ENCODE measurements at places on chromosomes 2 and 18. TPM values are rescaled to one million over a fixed set of nuclear protein-coding genes. Genes with fewer than 3 reads are reported as not detected.

Gene ANKRD39
- total RNA-seq: 5.3 TPM

DNA sequence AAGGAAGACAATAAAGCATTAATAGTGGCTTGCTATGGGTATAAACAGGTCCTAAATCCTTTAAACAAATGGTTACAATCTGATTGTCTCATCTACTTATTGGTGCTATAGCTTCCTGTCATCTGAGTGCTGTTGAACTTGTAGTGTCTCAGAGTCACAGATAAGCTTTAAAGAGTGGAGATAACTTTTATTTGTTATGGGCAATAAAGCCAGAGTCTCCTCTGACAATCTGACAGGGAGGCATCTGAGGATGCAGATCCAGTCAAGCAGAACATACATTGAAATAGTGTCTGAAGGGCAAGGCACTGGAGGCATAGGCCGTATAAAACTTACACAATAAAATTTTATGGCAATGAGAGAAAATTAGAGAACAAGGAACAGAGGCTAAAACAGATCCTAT, 1132.4 kb upstream of the CDH2 start:
- DNase-seq: no peak

- DNase-seq: peak; percentile 42
Observed at GRCh38 chr2:62221141-62221540, 25.2 kb downstream of the B3GNT2 start.

Gene MYO3B
- total RNA-seq: 0.50 TPM

DNA sequence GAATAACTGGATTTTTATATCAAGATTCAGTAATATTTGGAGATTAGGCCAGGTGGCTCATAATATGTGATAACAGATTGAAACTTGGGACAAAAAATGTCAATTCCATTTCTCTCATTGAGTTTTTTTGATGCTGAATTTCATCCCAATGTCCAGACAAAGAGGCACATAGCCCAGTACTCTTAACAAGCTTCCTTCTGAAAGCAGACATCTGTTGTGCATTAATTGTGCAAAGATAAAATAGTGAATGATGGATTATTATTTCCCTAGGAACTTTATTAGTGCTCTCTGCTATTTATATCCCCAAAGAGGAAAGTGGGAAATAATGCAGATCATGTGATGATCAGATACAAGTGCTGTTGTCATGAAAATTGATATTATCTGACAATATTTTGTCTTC, 234.1 kb downstream of the CCDC102B start:
- no peak for DNase-seq

DNA sequence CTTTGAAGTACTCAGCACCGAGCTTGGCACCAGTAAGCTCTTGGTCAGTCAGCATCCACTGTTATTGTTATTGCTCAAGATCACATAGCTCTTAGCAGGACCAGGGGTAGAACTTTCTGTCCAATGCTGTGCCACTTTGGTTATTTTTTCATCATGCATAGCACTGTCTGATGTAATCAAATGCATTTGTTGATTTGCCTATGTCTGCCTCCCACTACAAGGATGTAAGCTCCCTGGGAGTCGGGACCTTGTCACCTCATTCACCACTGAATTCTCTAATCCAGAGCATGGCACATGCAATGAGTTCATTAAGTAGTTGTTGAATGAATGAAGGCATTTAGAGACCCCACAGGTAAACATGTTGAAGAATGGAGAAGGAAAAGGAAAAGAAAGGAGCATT, 29.0 kb upstream of the DLX1 start:
- no peak for DNase-seq

DNA sequence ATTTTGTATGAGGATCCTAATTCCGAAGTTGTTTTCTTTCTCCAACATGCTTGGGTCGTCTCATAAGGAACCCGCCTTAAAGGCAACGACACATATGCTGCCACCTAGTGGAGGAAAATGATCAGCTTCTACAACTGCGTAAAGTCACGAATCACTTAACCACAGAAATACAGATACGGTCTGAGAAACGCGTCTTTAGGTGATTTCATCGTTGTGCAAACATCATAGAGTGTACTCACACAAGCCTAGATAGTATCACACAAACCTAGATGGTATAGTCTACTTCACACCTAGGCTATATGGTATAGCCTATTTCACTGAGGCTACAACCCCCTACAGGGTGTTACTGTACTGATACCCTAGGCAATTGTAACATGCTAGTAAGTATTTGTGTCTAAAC, 13.1 kb downstream of the GNLY start:
- DNase-seq: peak; percentile 95

Gene ITGB6
- total RNA-seq: not detected

DNA sequence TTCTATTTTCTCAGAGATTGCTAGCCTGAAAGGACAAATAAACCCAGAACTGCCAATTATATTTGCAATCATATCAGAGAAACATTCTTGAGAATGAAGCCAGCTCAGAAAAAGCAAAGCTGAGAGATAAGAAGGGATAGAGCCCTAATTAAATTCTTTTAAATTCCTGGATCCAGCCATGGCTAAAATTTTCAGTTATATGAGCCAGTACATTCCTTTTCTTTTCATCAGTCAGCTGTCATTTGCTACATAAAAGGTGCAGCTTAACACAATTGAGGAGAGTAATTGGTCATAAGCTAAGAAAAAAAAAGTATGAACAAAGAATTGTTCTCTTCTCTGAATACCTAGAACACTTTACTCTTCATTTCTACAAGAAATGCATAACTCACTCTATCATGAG, 303.5 kb upstream of the FIGN start:
- DNase-seq: no peak

DNA sequence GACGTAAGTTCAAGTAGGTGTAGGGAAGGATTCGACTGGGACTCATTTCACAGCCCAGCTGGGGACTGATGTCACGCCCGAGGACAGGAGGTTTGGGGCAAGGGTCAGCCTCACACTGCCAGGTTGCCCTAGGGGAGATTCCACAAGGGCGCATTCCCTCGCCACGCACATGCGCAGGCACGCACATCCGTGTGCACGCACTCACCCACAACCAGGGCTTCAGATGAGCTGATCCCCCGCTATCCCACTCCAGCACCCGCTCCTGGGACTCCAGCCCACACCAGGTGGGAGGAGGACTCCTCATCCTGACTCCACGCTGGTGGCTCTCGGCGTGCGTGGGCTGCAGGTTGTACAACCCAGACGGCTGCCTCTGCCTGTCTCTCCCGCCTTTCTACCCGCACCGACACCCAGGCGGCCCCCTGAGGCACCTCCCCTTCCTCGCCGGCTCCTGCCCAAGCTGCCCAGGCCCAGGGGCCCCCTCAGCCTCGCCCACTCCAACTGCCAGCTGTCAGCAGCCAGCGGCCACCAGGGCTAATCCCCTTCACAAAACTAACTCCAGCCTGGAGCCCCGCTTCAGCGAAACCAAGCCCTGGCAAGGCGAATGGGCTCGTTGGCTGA, 47.8 kb upstream of the FOSL2 start:
- DNase-seq: no peak

- no peak for DNase-seq
Observed at GRCh38 chr2:102782933-102783332, 21.1 kb downstream of the TMEM182 start.

Gene ZAP70
- total RNA-seq: not detected

Gene MC4R
- not detected for total RNA-seq

DNA sequence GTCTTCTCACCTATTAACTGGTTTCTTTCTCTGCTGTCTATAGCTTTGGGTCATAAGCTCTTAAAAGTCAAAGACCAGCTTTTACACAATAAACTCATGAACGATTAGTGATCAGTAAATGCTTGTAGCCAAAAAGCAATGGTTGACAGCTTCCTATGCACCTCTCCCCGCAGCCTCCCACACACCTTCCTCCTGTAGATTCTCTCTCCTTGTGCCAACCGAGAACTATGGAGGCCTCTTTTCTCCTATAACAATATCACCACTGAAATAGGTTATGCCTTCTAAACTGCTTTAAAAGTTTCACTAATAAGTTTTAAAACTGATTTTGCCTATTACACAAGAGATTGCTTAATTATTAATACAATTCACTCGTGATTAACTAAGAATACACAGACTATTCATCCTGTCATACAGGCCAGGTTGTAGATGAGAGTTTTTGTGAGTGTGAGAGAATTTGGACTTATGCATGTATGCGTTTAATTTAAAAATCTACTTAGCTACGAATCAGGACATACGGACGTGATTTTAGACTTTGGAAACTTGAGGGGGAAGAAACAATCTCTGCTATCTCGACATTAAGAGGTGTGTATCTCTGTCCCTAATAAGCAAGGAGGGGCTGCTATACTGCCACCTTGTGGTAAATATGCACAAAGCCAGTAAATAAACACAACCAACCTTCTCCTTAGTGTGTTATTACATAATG, 229.1 kb upstream of the RBBP8 start:
- peak; percentile 56 for DNase-seq

DNA sequence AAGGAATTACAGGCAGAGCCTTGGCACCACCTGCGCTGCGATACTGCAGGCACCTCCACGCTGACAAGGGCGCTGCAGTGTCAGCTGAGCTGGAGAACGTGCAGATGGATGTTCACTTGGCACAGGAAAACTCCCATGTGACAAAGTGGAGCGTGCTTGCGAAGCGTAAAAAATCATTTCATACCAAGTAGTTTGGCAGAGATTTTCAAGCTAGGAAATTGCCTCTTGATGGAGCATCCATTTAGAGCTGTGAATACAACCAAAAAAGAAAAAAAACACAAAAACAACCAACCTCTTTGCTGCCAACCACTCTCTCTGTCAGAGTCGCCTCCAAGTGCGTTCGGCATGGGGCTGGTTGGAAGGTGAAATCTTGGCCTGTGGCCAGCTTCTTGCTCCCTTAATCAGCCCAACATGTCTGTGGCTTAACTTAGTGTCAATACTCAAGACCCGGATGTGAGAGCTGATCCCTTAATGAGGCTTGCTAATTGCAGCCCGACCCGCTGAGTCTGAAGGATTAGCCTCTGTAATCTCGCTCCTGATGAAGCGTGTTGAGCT, 38.1 kb downstream of the ACOXL start:
- no peak for DNase-seq

Gene CCDC68
- 8.3 TPM for total RNA-seq

DNA sequence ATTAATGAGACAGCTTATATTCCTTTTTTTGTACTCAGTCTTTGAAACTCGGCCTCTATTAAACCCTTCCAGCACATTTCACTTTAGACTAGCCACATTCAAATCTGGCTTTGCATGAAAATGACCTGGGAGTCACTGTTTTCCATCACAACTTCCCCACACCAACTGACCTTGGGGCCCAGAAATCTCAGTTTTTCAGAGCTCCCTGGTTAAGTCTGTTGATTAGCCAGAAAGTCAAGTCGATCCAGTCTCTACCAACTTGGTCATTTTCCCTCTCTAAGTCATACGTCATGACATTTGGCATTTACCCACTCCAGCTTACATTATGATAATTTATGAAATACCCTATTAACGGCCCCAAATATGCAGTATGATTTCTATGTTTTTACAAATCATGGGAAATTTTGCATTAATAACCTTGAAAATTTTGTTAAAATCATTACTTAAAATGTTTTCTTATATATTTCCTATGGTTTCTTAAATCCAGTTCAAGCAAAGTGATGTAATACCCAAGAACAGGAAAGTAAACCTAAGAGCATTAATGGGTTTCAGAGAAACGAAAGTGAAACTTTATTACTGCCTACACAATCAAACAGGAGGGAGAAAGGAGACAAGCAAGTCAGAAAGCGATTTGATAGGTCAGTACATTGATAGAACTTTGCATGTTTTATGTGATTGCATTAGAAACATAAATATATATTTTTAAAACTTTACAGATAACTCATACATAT, 77.1 kb downstream of the SPATS2L start:
- peak; percentile 88 for DNase-seq

GRCh38 chr2:51778806-51779205, 746.9 kb upstream of the NRXN1 start:
- no peak for DNase-seq

Gene OR6B2
- not detected for total RNA-seq

Gene GRP
- total RNA-seq: not detected

DNA sequence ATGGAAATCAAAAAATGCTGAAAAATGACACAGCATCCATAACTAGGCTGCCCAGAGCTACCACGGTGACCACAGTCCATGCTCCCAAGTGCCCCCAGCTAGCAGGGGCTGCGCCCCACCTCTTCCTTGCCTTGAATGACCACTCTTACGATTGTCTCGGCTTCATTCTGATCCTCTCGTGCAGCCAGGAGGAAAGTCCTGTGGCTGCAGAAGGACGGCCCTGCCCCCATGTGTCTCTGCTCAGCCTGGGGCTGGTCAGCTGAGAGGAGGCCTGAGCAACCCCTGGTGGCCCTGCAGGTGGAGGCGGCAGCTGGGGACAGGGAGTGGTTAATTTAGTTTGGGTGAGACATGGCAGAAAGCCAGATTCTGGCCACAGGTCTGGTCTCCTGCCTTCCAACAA, 54.3 kb downstream of the KCNF1 start:
- no peak for DNase-seq
